GDM1 (cell line): ENCODE measurements at places on chromosomes 5 and 9.

GRCh38 chr5:178690208-178690607, 40.3 kb downstream of the ZNF354A start:
- no peak for DNase-seq

DNA sequence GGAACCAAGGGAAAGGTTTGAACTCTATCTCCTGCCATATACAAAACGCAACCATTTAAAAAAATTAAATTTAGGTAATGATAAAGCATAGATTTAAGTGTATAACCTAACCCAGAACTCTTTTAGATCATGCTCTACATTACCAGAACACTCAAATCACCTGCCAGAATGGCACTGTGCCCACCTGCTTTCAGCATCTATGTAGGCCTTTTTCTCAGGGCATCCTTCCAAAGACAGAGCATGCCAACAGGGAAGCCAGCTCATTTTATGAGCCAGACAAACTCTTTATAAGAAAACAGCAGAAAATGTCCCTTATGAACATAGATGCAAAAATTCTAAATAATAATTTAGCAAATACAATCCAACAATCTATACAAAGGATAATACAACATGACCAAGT, 47.9 kb upstream of the SMAD5 start:
- DNase-seq, result no peak

DNA sequence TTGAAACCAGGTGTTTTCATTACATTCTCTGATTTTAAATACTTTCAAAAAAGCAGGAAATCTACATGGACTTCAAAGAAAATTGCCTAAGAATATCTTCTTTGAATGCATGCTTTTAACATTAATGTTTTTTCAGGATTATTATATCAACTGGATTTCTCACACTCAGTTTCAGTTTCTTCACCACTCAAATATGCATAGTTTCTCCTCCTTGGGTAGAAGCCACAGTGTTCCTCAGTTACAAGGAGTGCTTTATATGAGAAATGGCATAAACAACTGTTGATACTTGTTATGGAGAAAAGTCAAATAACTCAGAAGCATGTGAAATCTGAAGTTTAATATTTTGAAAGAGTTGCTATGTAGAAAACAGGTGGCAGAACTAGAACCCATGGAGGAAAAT, 196.9 kb downstream of the DMRTA1 start:
- no peak for DNase-seq

DNA sequence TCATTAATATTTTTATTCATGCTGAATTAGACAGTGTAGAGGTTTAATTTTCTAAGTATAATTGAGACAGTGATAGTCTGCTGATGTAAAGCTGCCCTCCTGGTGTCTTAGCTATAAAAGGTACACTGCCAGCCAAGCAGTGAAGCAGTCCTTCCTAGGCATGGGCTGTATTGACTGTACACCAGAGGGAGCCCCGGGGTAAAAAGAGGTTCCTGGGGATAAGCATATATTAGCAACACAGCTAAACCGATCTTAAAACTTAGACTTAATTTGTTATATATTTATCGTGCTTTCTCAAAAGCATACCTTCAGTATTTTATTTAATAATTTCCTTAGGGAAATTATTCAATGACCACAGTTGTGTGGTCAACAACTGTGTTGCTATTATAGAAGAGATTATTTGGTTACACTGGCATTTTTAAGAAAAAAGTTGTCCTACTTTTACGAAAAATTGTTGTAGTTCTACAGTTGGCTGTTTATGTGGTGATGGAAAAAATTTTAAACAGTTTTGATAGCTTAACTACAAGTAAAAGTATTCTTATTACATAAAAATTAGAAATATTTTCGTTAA, 68.8 kb downstream of the ELL2 start:
- DNase-seq, result no peak

DNA sequence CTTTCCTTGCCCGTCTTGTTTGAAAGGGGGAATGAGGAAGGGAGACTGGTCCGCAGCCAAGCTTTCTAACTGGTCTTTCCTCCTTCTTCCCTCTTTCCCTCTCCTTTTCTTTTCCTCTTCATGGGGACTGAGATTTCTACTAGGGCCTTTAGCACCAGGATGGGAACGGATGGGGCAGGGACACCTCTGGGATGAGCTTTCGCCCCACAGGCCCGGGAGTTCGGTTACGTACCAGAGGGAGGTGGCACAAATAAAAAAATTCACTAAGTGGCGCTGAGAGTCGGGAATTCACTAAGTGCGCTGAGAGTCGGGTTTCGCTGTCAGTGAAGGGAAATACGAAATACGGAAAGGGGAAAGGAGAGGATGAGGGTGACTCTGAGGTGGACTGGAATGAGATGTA, 21.6 kb downstream of the BTNL9 start:
- no peak for DNase-seq

DNA sequence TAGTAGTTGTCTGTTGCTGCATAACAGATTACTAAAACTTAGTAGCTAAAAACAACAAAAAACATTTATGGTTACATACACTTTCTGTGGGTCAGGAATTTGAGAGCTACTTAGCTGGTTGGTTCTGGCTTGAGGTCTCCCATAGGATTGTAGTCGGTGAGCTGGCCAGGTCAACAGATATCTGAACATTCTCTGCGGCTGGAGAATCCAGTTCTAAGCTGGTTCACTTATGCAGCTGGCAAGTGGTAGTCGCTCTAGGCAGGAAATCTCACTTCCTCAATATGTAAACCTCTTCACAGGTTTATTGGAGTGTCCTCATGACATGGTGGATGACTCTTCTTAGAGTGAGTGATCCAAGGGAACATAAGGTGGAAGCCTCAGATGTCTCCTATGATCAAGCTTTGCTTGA, 65.7 kb upstream of the TNFAIP8 start:
- peak; percentile 31 for DNase-seq

DNA sequence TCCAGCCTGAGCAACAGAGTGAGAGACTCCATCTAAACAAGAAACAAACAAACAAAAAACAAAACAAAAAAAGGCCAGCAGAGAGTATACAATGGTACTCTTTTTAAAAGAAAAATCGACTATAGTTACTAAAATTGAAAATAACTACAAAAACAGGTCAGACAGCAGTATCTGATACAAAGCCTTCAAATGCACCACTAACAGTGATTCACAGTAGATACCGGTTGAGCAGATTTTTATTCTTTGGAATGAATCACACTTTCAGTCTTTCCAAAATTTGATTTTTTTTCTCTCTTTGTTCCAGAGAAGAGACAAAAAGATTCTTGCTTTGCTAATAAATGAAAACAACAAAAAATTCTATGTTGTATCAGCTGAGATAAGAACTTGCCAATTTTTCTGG, 36.9 kb downstream of the ROR2 start:
- DNase-seq, result no peak

GRCh38 chr9:112569186-112569585, 82.6 kb downstream of the KIAA1958 start:
- no peak for DNase-seq

- DNase-seq, result no peak
Measured at GRCh38 chr9:29439961-29440360, 1866.7 kb upstream of the C9orf72 start.

GRCh38 chr5:137718611-137719010, 17.3 kb downstream of the KLHL3 start:
- no peak for DNase-seq
